HT-29 (cell line): ENCODE measurements at places on chromosomes 7 and 10.

GRCh38 chr10:77940627-77941026 lies 14.1 kb upstream of the DLG5 start:
- no peak for DNase-seq

DNA sequence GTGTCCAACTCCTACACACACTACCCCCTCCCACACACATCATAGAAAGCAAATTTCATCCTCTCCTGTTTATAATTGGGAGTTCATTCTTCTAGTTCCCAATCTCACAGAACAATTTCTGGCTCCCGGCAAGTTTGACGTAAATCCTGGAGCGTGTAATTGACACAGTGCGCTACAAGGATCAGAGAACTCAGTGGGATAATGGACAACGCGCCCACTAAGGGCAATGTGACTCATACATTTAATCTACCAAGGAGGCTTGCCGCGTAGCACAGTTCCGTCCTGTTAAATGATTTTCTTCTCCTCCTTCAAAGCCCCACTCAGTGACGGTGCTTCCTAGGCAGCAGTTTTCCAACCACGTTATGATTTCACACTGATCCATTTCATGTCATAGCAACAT lies 277.6 kb downstream of the SFMBT2 start:
- DNase-seq, result no peak

GRCh38 chr10:67809107-67809506 lies 28.9 kb downstream of the DNAJC12 start:
- DNase-seq, result no peak

GRCh38 chr7:48899932-48900331 lies 24.4 kb upstream of the CDC14C start:
- DNase-seq, result no peak

DNA sequence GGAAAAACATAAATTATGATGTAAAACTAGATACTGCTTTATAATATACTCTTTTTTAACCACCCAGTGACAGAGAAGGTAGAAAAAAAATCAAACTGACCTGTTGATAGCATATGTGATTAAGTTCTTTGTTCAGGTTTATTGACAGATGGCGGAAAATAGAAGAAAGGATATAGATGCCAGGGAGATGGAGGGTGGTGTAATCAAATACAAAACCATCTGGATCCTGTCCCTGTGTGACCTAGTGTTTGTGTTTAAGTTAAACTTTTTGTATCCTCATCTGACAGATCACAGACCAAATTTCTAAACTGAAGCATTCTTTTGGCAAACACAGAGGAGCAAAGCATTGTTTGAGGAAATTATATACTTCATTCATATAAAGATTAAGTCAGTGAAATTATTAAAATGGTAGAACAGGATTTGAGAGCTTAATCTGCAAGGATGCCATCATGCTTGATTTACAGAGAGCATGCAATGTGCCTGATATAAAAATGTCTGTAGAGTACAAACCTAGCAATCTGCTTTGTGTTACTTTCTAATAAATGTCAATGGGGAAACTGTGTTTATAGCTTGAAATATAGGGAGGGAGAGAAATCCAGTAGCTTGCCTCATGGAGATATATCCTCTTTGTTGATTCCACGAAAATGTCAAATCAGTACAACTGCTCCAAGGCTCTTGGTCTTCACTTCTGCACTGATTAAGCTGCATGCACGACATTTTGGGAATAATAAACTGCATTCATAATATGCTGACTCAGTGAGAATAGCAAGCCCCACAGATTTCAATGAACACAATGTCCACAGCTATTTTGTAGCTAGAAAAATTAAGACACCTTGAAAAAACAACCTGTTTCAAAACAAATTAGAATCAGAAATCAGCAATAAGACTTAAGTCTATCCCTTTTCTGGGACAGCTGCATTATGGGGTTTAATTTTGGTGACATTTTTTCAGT lies 39.0 kb downstream of the SEM1 start:
- DNase-seq, result no peak
